Left ventricle myocardium inferior (tissue), 1 donor: ENCODE measurements at places on chromosomes 2 and 18. TPM values are rescaled to one million over a fixed set of nuclear protein-coding genes. Genes with fewer than 3 reads are reported as not detected.

The IRS1 gene
- total RNA-seq = 17.8 TPM

- H3K4me1 ChIP-seq = no peaks in the 10 kb centered on the region
- H3K4me3 ChIP-seq = no peak overlapping the region
- no peaks in the 10 kb centered on the region for H3K27me3 ChIP-seq
- no peak overlapping the region for H3K27ac ChIP-seq
- DNase-seq = no peak
- H3K36me3 ChIP-seq = no peaks in the 10 kb centered on the region
Observed at GRCh38 chr2:12094134-12094533, 347.7 kb downstream of the LPIN1 start.

- H3K27me3 ChIP-seq = no peaks in the 10 kb centered on the region
- no peak overlapping the region for H3K27ac ChIP-seq
- peaks cover 8% of the 10 kb centered on the region for H3K36me3 ChIP-seq
- no peak for DNase-seq
- H3K4me1 ChIP-seq = no peaks in the 10 kb centered on the region
Observed at GRCh38 chr18:74906184-74906583, 302.8 kb downstream of the PTGR3 start.

The DYNAP gene
- not detected for total RNA-seq

- no peaks in the 10 kb centered on the region for H3K4me1 ChIP-seq
- no peaks in the 10 kb centered on the region for H3K27me3 ChIP-seq
- H3K36me3 ChIP-seq = no peaks in the 10 kb centered on the region
- no peak overlapping the region for H3K27ac ChIP-seq
Observed at GRCh38 chr18:52009958-52010357, 330.0 kb upstream of the DCC start.

DNA sequence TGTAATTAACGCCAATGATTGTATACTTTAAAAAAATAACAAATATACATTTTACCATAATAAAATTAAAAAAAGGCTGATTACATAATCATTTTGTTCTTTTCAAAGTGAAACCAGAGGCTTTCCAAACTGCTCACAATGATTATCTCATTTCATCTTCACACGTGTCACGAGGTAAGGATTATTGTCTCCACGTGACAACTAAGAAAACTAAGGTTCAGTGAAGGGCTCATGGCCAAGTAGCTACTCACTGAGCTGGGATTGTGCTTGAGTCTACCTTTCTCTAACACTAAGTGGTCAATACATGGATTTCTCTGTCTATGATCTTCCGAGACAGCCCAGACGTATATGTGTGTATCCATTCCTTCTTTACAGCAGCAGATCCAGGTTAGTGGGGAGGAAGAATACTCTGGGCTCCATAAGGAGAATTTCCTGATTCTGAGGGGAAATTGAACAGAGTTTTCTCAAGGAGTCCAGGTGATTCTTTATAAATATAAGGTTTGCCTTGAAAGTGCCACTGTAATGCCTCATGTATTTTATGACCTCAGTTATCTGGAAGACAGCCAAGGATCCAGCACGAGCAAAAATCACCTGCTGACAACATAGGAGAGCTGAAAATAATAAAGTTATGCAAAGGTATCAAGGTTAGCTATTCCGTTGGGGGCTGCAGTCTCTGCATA is 25.6 kb upstream of the ACSL3 start:
- no peaks in the 10 kb centered on the region for H3K4me1 ChIP-seq
- no peaks in the 10 kb centered on the region for H3K27me3 ChIP-seq
- no peak overlapping the region for H3K27ac ChIP-seq
- H3K36me3 ChIP-seq = no peaks in the 10 kb centered on the region

The OTOS gene
- total RNA-seq = not detected

The TPO gene
- 7.1 TPM for total RNA-seq

DNA sequence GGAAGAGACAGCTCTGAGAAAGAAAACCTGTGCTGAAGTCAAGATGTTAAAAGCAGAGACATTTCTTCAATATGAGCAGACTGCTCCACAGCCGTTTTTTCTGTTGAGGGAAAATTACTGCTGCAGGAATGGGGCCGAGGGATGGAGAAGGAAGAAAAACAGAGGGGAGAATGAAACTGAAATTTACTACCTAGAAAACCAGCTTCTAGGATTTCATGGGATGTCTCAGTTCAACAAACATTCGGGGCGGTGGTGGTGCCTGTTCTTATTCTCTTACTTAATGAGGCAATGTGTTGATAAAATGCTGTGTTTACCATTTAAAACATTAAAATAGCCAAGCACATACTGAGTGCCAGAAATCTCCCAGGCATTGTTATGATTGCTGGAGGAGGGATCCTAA is 557.1 kb upstream of the MEX3C start:
- no peak overlapping the region for H3K27ac ChIP-seq
- DNase-seq = no peak
- H3K4me1 ChIP-seq = no peaks in the 10 kb centered on the region
- no peak overlapping the region for H3K4me3 ChIP-seq
- H3K27me3 ChIP-seq = no peaks in the 10 kb centered on the region

DNA sequence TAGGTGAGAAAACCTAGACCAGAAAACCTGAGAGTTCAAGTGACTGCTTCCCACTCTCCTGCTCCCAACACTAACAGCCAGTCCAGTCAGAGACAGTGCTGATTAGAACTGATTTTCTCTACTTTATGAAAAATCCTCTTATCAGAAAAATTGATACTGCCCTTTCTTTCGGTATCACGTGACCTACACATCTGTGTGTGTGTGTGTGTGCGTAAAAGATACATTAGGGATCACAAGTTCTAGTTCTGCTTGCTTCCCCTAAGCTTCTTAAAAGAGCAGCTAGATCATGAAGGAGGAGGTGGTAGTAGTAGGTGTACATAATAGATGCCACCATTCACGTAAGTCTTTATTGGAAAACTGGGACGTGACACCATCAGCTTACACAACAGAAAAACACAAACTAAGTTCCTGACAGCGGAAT is 1.5 kb downstream of the ARL5A start:
- no peaks in the 10 kb centered on the region for H3K27me3 ChIP-seq
- H3K27ac ChIP-seq = peak overlapping the region; percentile 95
- peaks cover 76% of the 10 kb centered on the region for H3K4me1 ChIP-seq
- no peaks in the 10 kb centered on the region for H3K36me3 ChIP-seq

The SLC8A1 gene
- total RNA-seq = 990 TPM

The GALNT13 gene
- total RNA-seq = 0.19 TPM

- peaks cover 53% of the 10 kb centered on the region for H3K27me3 ChIP-seq
- no peak overlapping the region for H3K4me3 ChIP-seq
- DNase-seq = no peak
- peaks cover 23% of the 10 kb centered on the region for H3K4me1 ChIP-seq
Observed at GRCh38 chr18:32773382-32773712, 524 bp upstream of the KLHL14 start.

DNA sequence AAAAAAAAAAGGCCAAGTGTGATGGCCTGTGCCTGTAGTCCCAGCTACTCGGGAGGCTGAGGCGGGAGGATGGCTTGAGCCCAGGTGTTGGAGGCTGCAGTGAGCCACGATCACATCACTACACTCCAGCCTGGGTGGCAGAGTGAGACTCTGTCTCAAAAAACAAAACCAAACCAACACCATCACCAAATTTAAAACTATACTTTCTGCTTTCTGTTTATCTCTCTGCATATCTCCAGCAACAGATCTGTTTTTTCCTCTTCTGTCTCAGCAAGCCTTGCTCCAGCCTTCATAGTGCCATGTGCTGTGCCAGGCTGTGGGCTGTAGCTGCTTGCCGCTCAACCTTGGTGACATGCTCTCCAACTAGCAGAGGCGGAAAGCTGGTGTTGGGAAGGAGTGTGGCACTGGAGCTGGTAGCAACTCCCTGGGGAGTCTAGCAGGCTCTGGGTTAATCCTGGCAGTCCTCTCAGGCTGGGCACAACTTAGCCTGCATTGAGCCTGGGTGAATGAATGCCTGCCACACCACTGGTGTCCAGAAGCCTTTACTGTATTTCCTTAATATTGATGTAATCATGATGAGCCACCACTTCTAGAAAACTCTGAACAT is 204.1 kb downstream of the LDLRAD4 start:
- no peak overlapping the region for H3K4me3 ChIP-seq
- DNase-seq = no peak
- peaks cover 68% of the 10 kb centered on the region for H3K4me1 ChIP-seq
- no peaks in the 10 kb centered on the region for H3K36me3 ChIP-seq
- no peaks in the 10 kb centered on the region for H3K27me3 ChIP-seq
- H3K27ac ChIP-seq = no peak overlapping the region

GRCh38 chr2:30122362-30122761 is 24.4 kb upstream of the YPEL5 start:
- no peak for DNase-seq
- H3K36me3 ChIP-seq = no peaks in the 10 kb centered on the region
- peaks cover 14% of the 10 kb centered on the region for H3K27me3 ChIP-seq

DNA sequence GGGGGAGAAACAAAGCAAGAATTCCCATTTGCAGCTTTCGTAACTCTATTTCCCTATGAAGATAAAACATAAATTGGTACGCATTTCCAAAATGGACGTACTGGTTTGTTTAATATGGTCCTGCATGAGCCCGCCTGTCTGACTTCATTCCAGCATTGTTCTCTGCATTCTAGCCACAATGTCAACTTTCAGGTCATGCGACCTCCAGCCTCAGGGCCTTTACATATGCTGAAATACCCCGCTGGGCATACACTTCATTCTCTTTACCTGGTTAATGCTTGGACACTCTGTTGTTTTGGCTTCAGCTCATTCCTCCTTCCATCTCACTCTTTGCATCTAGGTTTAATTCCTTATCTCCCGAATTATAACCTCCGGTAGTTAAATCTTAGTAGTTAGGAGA is 103.7 kb upstream of the DNMT3A start:
- H3K4me1 ChIP-seq = no peaks in the 10 kb centered on the region
- H3K4me3 ChIP-seq = no peak overlapping the region
- no peaks in the 10 kb centered on the region for H3K36me3 ChIP-seq
- no peak overlapping the region for H3K27ac ChIP-seq
- DNase-seq = no peak
- H3K27me3 ChIP-seq = no peaks in the 10 kb centered on the region

The AKAIN1 gene
- total RNA-seq = not detected

GRCh38 chr2:121662656-121663055 is 13.4 kb upstream of the CLASP1 start:
- no peak for DNase-seq
- H3K4me3 ChIP-seq = no peak overlapping the region
- no peaks in the 10 kb centered on the region for H3K27me3 ChIP-seq
- no peak overlapping the region for H3K27ac ChIP-seq

The C2orf78 gene
- not detected for total RNA-seq

DNA sequence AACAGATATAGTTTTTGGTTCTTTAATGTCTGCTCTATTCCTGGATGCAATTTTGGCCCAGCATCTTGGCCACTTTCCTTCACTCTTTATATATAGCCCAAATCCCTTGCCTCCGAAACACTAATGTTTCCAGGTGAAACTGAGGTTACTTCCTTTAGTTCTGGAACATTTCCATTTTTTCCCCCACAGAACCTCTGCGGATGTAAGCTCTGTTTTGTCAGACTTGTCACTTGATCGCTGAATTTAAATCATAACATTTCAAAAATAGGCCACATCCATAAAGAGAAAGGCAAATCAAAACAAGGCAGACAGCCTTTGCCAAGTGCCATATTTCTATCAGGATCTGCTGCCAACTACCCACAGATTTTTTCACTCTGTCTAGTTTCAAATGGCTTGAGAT is 115.1 kb downstream of the ANKRD44 start:
- H3K36me3 ChIP-seq = no peaks in the 10 kb centered on the region
- H3K27me3 ChIP-seq = no peaks in the 10 kb centered on the region
- H3K4me1 ChIP-seq = peaks cover 47% of the 10 kb centered on the region
- DNase-seq = no peak
- peak overlapping the region; percentile 1 for H3K27ac ChIP-seq
- no peak overlapping the region for H3K4me3 ChIP-seq

- no peak overlapping the region for H3K27ac ChIP-seq
- no peaks in the 10 kb centered on the region for H3K36me3 ChIP-seq
- no peak for DNase-seq
- H3K27me3 ChIP-seq = no peaks in the 10 kb centered on the region
- no peaks in the 10 kb centered on the region for H3K4me1 ChIP-seq
Observed at GRCh38 chr18:63570721-63571120, 16.4 kb upstream of the SERPINB13 start.

The PTCD3 gene
- total RNA-seq = 158 TPM

GRCh38 chr2:180781276-180781675 is 199.1 kb upstream of the UBE2E3 start:
- H3K27me3 ChIP-seq = no peaks in the 10 kb centered on the region
- no peaks in the 10 kb centered on the region for H3K36me3 ChIP-seq
- no peaks in the 10 kb centered on the region for H3K4me1 ChIP-seq
- H3K27ac ChIP-seq = no peak overlapping the region
- no peak for DNase-seq

The ICOS gene
- not detected for total RNA-seq

The OSR1 gene
- total RNA-seq = 2.7 TPM

The THADA gene
- total RNA-seq = 15.4 TPM

DNA sequence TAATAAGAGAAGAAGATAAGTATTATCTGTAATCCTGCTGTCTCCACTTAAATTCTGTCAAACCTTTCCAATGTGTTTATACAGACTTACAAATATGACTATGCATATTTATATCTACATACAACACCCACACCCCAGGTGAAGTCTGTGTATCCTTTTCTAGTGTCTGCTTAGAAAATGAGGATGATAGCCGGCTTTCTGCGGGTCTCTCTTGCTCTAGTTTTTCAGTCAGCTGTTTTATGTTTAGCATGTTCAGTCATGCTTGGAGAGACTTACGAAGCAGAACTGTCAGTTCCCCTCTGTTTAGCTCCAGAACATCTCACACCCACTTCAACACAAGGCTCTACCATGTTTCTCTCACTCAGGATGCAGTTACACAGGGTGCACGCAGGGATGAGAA is 137.3 kb upstream of the NFATC1 start:
- H3K4me3 ChIP-seq = no peak overlapping the region
- H3K27ac ChIP-seq = no peak overlapping the region
- H3K27me3 ChIP-seq = no peaks in the 10 kb centered on the region
- H3K36me3 ChIP-seq = peaks cover 16% of the 10 kb centered on the region

- no peak for DNase-seq
- no peak overlapping the region for H3K27ac ChIP-seq
- H3K36me3 ChIP-seq = no peaks in the 10 kb centered on the region
- no peak overlapping the region for H3K4me3 ChIP-seq
Observed at GRCh38 chr2:227623226-227623625, 5.9 kb downstream of the SCYGR4 start.

GRCh38 chr2:132589111-132589830 is 80.7 kb downstream of the LYPD1 start:
- H3K27me3 ChIP-seq = peaks cover 20% of the 10 kb centered on the region
- no peak overlapping the region for H3K27ac ChIP-seq
- no peaks in the 10 kb centered on the region for H3K4me1 ChIP-seq
- H3K4me3 ChIP-seq = no peak overlapping the region
- H3K36me3 ChIP-seq = no peaks in the 10 kb centered on the region
